ENCODE measurements at places on chromosomes 6 and 20.
A peak's percentile ranks its signal among the peaks of the same experiment; 100 is the strongest.

- peak; percentile 16 for ATAC-seq
Observed at GRCh38 chr6:136592930-136593673, 42.9 kb upstream of the MAP7 start.

DNA sequence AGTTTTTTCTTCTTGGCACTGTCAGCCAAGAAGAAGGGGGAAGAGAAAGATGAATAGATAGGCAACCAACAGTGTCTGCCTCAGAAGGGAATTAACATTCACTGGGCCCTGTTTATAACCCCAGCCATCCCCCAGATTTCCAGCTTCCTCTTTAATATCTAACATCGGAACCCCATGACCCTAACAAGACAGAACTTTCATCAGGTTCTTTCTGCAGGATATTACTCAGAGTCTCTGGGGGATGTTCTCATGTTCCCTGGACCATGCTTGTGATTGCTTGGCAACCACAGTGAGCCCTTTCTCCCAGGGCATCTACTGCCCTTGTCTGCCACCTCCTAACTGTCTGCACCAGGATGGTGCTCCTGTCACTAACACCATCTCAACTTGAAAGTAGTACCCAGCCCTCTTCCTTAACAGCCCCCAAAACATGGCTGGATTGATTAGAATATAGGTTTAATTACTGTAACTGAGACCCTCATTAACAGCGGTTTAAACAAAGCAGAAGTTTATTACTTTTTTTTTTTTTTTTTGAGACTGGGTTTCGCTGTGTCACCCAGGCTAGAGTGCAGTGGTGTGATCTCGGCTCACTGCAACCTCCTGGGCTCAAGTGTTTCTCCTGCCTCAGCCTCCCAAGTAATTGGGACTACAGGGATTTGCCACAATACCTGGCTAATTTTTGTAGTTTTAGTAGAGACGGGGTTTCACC lies 12.0 kb upstream of the PTPN1 start:
- ATAC-seq: no peak

GRCh38 chr6:50826037-50826761 lies 7.5 kb downstream of the TFAP2B start:
- ATAC-seq: no peak

GRCh38 chr6:82273295-82273694 lies 25.8 kb upstream of the IBTK start:
- ATAC-seq: peak; percentile 66

DNA sequence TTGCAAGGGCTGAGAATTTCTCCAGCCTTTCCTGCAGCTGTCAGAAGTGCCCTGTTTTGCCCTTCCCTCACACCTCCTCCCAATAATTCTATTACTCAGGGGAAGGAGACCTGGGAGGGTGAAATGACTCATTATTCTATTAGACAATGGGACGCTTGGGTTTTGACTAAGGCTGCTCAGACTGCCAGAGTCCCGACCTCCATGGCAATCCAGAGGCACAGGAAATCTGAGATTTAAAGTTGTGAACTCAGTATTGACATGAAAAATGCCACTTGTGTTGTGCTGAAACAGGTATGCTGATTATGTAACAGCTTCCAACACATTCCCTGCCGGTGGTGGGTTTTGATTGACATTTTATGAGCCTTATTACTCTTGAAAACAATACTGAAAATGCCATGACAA lies 625.9 kb upstream of the FLRT3 start:
- ATAC-seq: no peak

- ATAC-seq: no peak
Observed at GRCh38 chr6:139860203-139860602, 485.8 kb upstream of the CITED2 start.

Measured in activated T-helper 17 cell treated with anti-CD3 and anti-CD28 coated beads, Interleukin-2, amount 50 U/mL, for 72 hours (primary cell).